Fibroblast of skin of abdomen (primary cell): ENCODE measurements at places on chromosomes 4 and X.
A peak's percentile ranks its signal among the peaks of the same experiment; 100 is the strongest.

GRCh38 chr4:96162636-96163035 lies 322.7 kb downstream of the PDHA2 start:
- DNase-seq = peak; percentile 79

GRCh38 chrX:116317409-116317808 lies 119.0 kb upstream of the SLC6A14 start:
- peak; percentile 62 for DNase-seq

- DNase-seq = no peak
These were observed 95.8 kb downstream of the SH3KBP1 start for GRCh38 chrX:19791562-19791961.

DNA sequence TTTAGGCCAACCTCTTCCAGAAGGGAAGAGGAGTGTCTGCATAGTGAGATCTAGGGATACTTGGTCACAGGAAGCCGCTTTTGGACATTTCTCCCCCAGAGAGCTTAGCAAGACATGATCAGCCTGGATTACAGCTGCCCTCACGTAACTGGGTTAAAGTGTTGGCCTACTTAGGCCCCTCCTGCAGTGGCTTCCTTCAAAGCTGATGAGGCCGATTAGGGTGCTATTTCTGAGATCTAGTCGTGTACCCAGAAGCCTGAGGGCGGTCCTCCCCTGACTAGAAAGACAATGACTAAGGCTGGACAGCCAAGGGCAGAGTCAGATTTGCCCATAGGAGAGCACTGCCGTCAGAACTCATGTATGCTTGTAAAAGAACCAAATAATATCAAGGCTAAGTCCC lies 135.0 kb downstream of the AMMECR1 start:
- no peak for DNase-seq

DNA sequence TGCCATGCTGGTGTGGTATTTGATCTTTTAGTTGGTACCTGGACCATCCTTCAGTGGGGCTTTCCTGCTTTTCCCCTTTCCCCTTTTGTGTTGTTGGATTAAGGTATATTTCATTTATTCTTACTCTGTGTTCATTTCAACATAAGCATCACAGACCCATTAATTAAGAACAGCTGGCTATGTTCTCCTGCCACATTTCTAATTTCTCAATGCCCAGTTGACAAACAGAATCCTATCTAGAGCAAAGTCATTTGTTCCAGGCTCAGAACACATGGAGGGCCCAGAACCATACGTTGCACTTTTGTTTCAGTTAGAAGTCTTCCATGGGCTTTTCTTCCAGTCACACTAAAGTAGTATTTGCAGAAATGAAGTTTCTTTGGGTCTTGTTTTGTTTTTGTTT lies 46.1 kb upstream of the EOLA2 start:
- DNase-seq = no peak
